ENCODE measurements at places on chromosomes 16 and 17.

DNA sequence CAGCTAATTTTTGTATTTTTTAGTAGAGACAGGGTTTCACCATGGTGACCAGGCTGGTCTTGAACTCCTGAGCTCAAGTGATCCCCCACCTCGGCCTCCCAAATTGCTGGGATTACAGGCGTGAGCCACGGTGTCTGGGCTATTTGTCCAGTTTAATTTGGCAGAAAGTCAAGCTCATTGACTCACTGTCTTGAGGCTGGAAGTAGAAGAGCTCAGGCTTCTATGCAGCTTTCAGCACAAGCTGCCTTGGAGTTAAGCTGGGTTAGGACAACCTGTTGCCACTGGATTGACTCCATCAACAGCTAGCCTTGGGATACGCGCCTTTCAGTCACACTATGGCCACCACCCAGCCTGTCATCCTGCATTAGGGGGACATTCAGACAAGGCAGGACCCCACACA lies 76.2 kb upstream of the DNAH17 start:
- DNase-seq: no peak

DNA sequence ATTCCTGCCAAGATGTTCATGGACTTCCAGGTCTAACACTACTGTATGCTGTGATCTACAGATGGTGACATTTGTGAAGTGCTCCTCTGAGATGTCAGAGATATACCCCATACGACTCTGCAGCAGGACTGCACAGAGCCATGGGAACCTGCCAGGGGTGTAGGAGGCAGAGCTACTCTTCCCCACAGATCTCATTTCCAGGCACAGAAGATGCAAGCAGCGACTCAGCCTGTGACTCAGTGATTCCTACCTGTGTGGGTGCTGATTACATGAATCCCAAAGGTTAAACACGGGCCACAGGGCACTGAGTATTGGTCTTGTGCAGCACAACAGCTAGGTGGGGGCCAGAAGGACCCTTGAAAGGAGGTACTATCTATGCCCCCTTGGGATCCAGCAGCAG lies 137.0 kb upstream of the SOX9 start:
- DNase-seq: no peak

DNA sequence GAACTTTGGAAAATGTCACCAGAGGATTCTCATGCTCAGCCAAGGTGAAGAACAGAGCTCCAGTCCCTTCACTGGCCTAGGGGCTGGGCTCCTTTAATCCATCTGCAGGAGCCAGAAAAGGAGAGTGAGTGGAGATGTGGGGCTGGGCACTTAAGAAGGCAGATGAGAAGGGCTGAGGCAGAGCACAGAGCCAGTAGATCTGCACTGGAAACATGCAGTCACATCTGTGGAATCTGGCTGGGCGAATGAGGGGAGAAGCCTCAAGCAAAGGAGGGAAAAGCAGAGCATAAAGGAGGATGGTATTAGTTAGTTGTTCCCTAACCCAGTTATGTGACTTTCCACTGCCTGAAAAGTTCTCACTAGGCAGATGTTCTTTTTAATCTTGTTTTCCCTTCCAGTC lies 50.4 kb upstream of the BCAR1 start:
- DNase-seq: no peak

- no peak for DNase-seq
Observed at GRCh38 chr17:68383443-68384321, 73.6 kb downstream of the WIPI1 start.

GRCh38 chr16:9706217-9706836 lies 475.9 kb downstream of the GRIN2A start:
- DNase-seq: no peak

DNA sequence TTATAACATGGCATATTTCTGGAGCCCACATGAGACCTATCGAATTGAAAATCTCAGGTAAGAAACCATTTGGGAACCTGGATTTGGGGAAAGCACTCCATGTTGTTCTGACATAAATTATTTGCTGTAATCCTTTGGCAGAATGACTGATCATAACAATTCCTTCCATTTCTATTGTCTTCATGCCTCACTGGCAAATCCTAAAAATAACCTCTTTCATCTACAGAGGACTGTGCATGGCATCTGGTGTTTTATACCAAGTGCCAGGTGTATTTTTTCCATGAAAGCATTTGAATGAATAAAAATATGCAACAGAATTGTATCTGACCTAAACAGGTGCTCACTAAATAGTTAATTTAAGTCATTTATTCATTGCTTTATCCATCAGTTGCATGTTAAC lies 33.7 kb upstream of the COQ7 start:
- no peak for DNase-seq

DNA sequence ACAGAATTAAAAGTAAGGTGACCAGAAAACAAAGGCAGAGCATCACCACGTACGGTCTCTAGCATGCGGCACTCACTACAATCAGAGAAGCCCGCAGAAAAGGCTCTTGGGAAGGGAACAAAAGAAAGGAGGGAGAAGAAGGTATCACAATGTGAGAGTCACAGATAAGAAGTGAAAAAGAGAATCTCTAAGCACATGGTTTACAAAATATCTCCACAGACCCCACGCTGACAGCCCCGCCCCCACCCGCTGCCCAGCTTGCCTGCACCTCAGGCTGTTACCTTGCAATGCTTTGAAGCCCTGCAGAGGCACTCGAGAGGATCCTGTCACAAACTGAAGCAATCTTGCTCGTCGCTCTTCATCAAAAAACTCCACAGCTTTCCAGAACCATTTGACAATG lies 40.5 kb downstream of the CEP95 start:
- DNase-seq: no peak

- no peak for DNase-seq
Observed at GRCh38 chr16:50156590-50156989, 3.5 kb downstream of the TENT4B start.

GRCh38 chr16:534135-534534 lies 6.6 kb downstream of the CAPN15 start:
- DNase-seq: no peak

DNA sequence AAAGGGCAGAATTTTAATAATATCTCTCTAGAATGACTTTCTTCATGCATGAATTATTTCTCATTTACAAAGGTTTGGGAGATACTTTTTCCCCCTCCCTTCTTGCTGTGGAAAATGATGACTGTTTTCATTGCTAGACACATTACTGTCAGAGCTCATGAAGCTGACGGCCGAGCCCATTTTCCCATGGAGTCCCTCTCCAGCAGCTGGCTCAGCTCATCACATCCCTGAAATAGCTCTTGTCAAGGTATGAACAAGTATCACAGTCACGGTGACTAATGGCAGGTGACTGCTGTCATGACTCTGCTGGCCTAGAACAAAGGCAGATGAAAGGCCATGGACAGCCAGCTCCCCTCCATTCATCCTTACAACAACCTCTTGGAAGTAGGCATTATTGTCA lies 208.1 kb downstream of the ABCC12 start:
- DNase-seq: no peak

DNA sequence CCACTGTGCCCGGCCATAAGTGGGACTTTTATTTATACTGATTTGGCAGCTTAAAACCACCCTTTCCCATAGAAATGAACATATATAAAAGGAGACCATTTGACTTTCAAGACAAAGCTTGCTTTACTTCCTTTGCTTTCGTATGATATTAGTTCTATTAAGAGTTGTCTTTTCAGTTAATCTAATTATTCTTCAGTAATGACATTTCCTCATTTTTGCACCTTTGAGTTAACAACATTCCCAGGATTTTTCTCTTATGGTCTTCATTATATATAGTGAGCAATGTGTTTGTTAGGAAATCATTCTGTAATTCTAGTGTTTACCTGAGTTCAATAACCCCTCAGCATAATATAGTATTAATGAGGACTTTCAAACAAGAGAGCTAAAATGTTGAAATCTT lies 173.8 kb downstream of the MAP2K6 start:
- DNase-seq: no peak

DNA sequence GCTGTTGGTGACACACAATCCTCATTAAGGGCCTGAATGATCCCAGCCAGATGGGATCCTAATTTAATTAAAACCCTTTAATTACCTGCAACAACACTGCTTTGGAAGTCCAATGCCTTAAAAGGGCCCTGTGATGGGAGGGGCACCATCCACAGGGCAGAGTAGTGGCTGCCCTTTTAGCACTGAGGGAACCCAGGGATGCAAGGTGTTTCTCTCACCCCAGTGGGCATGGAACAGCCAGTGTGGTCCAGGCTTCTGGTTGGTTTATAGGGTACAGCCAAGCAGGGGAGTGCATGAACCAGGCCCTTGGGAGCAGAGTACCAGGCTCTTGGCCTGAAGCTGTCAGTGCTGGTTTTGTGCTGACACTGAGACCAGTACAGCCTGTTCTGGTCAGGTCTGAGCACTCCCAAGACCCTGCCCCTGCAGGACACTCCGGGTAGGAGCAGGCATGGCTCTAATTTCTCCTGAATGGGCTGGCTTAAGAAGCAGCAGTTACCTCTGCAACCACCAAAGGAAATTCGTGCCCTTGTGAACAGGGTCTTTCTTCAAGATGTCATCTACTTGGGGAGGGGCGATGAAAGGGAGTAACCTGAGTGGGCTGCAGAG lies 9.9 kb downstream of the NXPH3 start:
- no peak for DNase-seq

- no peak for DNase-seq
Observed at GRCh38 chr17:43994272-43995149, 9.9 kb upstream of the NAGS start.

GRCh38 chr16:69894676-69895075 lies 56.5 kb upstream of the CLEC18A start:
- DNase-seq: no peak

GRCh38 chr17:1251866-1252608 lies 18.2 kb upstream of the BHLHA9 start:
- peak; percentile 81 for DNase-seq

DNA sequence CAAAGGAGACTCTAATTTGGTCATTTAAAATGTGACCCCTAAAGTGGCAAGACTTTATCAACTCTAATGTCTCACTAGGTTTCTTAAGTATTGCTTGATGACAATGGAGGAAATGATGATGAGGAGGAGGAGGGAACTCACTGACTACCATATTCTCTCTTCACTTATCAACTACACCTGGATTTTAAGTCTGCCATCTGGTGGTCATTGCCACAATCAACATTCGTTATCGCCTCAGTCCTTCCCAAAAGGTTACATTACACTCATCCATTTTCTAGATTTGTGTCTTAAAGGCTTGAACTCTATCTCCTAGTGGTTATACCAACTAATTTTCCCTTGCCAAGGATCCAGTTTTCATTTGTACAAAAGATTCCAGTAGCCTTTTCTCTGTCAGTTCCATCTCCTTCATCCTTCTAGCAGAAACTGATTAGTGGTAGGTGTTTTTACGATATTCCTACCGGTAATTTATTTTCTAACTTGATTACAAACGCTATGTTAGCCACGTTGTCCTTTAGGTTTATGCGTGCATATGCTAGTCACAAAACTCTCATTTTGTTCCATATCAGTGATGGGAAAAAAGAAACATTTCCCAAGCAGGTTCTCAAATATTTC lies 114.6 kb upstream of the NOG start:
- no peak for DNase-seq

DNA sequence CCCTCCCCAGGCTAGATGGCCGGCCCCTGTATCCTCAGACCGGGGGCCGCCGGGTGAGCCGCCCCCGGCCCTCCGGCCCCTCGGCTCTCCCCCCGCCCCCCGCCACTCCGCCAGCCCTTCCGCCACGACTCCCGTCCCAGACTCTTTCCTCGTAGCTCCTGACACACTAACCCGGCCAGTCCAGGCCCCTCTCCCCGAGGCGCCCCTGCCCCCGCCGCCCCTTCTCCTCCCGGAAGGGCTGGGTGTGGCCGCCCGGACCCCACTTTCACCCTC lies 5.6 kb upstream of the TLCD2 start:
- no peak for DNase-seq

DNA sequence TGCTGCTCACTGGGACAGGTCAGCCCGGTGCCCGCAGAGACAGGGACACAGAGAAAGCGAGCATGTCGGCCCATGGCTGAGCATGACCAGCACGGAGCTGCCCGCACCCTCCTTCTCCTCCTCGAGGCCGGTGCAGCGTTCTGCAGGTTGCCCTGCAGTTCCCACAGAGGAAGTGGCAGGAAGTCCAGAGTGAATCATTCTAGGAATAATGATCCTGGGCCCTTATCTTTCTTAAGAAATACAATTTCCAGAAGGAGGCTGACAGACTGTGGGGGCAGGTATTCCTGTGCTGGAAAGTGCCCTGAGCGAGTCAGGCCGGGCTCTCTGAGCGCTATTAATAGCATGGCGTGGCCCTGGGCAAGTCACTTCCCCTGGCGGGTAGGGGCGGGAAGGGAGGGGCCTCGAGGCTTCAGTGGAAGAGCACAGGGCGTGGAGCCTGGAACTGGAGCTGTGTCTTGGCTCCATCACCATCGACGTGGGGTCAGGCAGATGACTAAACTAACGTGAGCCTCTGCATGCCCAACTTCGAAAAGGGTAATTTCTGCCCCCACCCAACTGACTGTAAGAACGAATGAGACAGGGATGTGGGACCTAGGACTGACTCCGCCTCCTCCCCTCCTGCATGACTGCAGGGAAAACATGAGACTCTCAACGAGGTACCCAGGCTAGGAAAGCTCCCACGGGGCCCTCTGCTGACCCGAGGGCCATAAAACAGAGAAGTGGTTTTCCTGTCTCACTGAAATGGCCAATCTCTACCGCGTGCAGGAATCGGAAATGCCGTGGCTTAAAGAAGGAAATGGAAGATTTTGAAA lies 9.8 kb downstream of the TMEM204 start:
- no peak for DNase-seq

GRCh38 chr16:64150193-64150592 lies 971.7 kb downstream of the CDH11 start:
- no peak for DNase-seq

- no peak for DNase-seq
Observed at GRCh38 chr17:78822552-78822951, 18.1 kb downstream of the USP36 start.

DNA sequence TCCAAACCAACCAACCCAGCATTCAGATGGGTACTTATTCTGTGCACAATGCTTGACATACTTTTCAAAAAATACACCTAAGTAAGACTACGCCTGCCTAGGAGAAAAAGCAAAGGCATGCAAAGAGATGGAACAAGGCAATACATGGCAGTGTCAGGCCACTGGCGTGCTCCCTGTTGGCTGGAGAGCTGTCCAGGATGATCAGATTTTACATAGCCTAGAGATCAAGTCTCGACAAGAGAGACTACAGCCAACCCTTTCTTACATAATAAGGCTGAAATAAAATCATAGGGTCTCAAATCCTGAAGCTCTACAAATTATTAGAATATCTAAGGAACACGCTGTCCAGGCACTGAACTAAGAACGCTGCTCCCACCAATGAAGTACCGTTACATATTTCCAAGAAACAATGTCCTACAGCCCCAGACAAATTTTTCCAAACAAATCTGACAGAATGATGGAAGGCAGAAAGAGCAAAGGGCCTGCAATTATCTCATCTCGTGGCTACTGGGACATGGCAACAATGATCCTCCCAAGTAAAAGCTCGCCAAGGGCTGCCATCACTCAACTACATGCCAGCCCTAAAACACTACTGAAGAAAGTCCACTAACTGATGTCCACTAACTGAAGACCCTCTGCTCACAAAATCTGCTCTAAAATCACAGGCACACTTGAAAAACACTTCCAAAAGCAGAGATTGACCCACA lies 5.1 kb downstream of the RPS15A start:
- DNase-seq: no peak

DNA sequence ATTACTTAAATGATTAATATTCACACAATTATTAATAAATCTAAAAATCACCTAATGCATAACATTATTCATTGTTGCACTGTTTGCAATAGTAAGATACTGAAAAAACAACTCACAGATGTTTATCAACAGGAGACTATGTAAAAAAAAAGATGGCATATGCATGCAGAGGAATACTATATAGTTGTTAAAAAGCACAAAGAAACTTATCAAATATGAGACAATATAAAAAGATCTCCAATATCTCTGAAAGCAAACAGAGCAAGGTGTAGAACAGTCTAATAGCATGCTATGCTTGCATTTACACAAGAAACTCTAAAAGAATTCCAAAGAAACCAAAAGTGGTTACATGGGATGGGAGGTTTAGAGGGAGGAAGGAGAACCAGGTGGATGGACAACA lies 3.7 kb downstream of the RNF157 start:
- no peak for DNase-seq

Data from NCI-H1105 (cell line).